Sigmoid colon (tissue), 7 donors: ENCODE measurements at places on chromosomes 5 and 9. TPM values are rescaled to one million over a fixed set of nuclear protein-coding genes. Genes with fewer than 3 reads are reported as not detected.

ERCC8 gene
- 12.0 TPM for total RNA-seq

- DNase-seq = no peak
Measured at GRCh38 chr9:88953381-88954029, 37.8 kb upstream of the S1PR3 start.

ABCA2 gene
- total RNA-seq = 14.0 TPM

CNTFR gene
- total RNA-seq = 8.9 TPM

CHMP5 gene
- 72.6 TPM for total RNA-seq

DNA sequence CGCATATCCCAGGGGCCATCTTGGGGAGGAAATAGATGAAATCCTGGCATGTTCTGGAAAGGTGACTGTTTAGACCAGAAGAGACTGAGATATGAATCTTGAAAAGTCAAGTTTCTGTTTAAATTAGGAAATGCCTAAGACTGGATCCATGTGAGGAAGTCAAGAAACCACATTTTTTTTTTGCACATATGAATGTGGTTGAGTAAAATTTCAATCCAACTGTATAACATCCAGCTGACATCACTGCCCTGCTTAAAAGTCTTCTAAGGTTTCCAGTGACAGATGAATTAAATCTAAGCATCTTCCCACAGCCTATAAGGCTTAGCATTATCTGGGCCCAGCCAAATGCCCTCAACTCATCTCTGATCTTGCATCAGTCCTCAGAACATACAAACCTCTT, 47.7 kb upstream of the TCERG1 start:
- DNase-seq = no peak

- DNase-seq = no peak
Measured at GRCh38 chr9:98597236-98597771, 111.4 kb downstream of the GABBR2 start.

GRCh38 chr9:124285903-124286291, 28.1 kb downstream of the NEK6 start:
- DNase-seq = peak; percentile 95

OXCT1 gene
- 33.0 TPM for total RNA-seq

RAI14 gene
- total RNA-seq = 65.4 TPM

DNA sequence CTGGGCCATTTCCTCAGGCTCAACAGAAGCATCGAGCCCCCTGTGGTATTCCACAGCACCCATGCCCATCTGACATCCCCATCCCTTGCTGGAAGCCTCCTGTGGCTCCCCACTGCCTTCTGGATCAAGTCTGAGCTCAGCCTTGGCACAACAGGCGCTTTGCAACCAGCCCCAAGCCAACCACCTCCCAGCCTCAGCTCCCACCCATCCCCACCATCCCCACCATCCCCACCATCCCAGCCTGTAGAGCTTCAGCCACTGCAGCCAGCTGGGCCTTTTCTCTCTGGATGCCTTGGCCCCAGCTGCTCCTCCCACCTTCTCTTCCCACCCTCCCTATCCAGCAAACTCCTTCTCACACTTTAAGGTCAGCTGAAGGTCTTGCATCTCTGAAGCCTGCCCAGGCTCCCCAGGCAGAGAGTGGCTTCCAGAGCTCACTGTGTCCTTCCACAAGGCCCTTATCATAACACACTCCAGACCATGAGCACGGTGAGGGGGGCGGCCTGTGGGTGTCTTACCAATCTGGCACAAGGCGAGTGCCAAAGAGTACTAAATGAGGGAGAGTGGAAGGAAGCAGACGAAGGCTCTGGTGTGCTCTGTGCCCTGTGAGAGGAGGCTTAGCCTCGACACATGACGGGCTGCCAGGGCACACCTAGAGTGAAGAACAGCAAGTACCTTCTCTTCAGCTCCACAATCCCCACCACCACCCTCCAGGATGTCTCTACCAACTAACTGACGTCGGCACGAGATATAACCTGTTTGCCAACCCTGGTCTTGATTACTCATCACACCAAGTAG, 6.5 kb downstream of the HIGD2A start:
- no peak for DNase-seq

GRCh38 chr9:117411547-117411946, 3.3 kb downstream of the ASTN2 start:
- no peak for DNase-seq

DNA sequence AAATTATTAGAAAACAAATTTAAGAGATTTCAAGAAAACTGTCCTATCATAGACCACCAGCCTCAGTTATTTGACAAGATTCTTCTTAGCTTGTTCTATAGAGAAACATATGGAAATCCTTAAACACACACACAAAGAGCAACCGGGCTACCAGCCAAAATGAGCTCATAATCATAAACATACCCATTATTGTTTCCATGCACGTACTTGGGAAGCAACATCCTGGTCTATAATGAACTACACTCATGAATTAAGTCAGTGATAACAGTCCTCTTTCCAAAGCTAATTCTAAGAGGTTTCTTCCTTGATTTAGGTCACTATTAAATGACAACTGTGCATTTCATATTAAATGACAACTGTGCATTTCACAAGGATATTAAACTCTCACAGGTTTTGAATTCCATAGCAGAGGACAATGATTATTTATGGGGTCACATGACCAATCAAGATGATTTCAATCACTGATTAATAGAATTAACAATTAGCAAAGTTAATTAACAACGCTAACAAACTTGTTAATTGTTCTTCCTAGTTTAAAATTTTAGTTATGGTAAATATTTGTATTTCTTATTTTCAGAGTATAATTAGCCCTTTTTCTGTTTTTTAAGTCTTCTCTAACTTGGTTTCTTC, 77.0 kb downstream of the OXCT1 start:
- no peak for DNase-seq

DNA sequence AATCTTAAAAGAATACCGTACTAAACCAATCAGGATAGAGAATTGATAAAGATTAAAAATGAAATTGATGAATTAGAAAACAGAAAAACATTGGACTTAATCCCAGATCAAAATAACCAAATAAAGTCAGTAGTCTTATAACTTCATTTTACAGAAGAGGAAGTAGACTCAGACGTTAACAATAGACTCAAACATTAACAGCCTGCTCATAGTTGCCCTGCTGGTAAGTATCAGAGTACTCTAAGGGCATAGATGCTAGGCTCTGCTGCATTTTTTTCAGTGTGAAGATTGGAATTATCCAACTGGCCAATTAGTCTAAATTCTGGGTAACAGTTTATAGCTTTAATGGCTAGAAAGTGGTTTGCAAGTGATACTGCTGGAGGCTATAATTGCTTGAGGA, 42.9 kb downstream of the ADGRV1 start:
- no peak for DNase-seq

- no peak for DNase-seq
Measured at GRCh38 chr9:7118633-7119032, 360.9 kb downstream of the KDM4C start.

DNA sequence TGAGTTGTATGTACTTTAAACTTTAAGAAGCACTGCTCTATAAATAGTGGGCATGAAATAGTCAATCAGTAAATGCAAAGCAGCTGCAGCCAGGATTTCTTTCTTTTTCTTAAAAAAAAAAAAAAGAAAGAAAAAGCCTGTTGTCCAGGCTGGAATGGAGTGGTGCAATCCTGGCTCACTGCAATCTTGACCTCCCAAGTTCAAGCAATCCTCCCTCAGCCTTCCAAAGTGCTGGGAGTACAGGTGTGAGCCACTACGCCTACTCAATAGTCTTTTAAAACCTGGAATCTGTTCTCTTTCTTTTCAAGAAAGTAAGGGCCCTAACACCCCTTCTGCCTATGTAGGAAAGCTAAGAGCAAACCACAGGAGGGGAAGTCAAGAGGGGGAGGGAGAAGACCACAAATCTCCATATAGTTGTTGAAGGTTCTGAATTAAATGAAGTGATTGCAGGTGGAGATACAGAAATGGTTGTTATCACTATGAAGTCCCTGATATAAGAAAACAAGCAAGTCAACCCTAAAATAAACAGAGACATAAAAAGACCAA, 20.6 kb upstream of the TPD52L3 start:
- DNase-seq = no peak

CAMK2A gene
- 2.1 TPM for total RNA-seq

TYRP1 gene
- not detected for total RNA-seq

PDE6A gene
- not detected for total RNA-seq

PRKACG gene
- total RNA-seq = not detected

ANKRD34B gene
- total RNA-seq = not detected

IL4 gene
- total RNA-seq = not detected

STX17 gene
- total RNA-seq = 63.7 TPM

- no peak for DNase-seq
Measured at GRCh38 chr5:16842896-16843295, 93.2 kb downstream of the MYO10 start.

MEGF9 gene
- total RNA-seq = 11.8 TPM

- DNase-seq = peak; percentile 42
Measured at GRCh38 chr9:134193912-134194535, 29.7 kb upstream of the RNU6ATAC start.

GRCh38 chr5:79585116-79585515, 27.1 kb upstream of the TENT2 start:
- no peak for DNase-seq

GRCh38 chr9:114888607-114889006, 41.8 kb downstream of the TNFSF8 start:
- no peak for DNase-seq

DNA sequence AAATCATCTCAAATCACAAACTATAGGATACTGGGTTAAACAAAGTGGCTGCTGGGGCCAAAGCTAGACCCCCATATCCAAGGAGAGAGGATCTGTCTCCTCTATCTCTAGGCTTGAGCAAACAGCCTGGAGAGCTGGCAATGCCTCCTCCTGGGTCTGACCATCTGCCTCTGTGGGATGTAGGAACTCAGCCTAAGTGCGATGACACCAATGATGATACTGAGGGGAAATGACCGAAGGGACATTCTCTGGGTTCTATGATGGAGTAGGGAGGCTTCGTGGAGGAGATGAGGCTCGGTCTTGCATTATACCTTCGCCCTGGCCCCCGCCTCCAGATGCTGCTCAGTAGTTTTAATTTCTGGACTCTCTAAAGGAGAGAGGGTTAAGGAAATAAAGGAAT, 9.3 kb upstream of the SPATA24 start:
- no peak for DNase-seq

GRCh38 chr5:82885627-82886389, 191.4 kb downstream of the TMEM167A start:
- no peak for DNase-seq

DNA sequence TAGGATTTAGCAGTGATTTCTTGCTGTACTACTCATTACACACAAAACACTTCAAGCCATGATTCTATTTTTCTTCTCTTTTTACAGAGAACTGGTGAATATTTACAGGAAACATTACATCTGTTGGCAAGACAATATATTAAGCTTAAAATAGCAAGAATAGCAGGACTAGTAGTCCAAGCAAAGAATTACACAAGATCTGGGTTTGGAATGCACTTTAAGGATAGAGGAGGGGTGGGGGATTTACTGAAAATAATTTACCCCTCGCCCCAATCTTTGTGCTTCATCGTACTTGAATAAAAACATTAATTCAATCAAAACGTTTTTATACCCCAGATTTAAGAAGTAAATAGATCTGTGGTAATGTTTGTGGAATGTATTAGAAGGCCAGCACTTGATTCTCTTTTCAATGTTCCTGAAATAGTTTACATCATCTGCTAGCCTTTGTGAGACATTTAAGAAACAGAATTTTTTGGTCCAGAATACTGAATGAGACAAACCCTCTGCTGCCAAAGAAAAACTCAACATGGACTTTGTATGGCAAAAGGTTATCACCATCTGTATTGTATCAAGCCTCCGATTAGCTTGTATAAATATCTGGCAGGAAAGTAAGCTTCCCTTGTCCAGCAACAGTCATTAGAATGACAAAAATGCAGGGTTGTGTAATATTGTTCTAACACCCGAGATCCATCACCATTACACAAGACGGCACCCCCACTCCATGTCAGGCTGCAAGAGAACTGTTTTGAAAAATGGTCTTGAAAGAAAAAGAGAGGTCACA, 23.8 kb downstream of the SVEP1 start:
- peak; percentile 89 for DNase-seq

GRCh38 chr9:136019681-136020060, 58.5 kb upstream of the UBAC1 start:
- DNase-seq = peak; percentile 58

GRCh38 chr5:113122053-113122452, 145.5 kb downstream of the DCP2 start:
- peak; percentile 85 for DNase-seq

GRCh38 chr5:14347522-14347921, 204.4 kb downstream of the TRIO start:
- no peak for DNase-seq
